Cerebellar nuclear complex (tissue), 1 donor: ENCODE measurements at places on chromosomes 1 and 21.

DNA sequence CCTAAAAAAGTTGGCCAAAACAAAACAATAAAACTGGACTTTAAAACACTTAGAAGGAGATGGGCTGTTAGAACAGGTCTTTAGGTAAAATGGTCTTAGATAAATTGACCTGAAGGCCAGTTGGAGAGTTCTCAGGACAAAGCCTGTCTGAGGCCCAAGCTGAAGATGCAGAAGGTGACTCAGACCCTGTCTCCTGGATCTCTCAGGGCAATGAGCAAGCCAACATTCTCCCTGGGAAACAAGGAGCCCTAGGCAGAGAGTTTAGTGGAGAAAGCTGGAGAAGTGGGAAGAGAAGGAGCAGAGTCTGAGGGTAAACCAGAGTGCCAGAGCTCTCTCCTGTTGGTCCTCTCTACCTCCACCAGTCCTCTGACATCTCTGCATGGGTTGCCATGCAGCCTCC, 70.1 kb downstream of the FCRL5 start:
- no peak for DNase-seq

GRCh38 chr21:45020629-45021427, 53.6 kb upstream of the ADARB1 start:
- DNase-seq, result no peak

GRCh38 chr1:12615865-12616708, 1.9 kb downstream of the DHRS3 start:
- DNase-seq, result no peak

DNA sequence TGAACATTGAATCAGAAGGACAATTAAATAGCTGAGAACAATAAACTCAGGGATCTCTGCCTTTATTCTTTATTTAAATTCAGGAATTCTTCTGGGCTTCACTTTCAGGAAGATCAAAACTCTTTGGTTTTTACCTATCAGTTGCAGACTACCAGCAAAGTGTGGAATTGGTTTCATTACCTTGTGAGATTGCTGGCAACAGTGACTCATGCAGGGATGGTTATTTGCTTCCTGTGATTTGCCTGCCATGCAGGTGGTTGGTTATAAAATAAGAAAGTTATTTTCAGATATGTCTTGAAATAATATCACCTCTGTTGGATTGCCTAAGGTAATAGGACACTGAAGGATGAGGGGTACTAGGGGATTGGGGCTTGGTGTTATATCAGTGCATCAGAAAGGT, 204.6 kb downstream of the PTBP2 start:
- DNase-seq, result no peak

- DNase-seq, result no peak
Observed at GRCh38 chr1:41009466-41009865, 12.1 kb downstream of the SLFNL1 start.

DNA sequence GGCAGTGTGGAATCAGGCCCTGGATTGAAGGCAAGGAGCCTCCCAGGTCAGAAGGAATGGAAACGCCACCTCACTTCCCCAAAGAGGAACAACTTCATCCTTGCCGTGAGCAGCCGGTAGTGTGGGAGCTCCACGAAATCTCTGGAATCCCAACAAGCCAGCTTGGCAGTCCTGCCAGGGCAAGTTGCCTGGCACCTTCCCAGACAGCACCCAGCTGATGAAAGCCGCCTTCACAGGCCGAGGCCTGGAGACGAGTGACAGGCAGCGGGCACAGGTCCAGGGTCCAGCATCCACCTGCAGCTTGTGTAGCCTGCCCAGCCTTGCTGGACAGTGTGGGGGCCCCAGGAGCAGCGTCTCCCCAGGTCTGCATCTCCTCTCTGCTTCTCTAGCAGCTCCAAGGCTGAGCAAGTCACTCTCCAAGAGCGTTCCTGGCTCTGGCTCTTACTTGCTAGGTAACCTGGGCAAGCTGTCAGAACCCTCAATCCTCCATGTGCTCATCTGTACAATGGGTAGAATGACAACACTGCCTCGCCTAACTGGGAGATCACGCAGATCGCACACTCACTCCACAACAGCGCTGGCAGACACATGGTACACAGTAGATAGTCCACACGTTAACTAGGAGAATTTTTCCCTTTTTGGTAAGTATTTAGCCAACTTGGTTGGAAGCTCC, 43.0 kb downstream of the ACOT7 start:
- peak; percentile 17 for DNase-seq

- DNase-seq, result no peak
Observed at GRCh38 chr1:113872219-113872935, 865 bp upstream of the PTPN22 start.

DNA sequence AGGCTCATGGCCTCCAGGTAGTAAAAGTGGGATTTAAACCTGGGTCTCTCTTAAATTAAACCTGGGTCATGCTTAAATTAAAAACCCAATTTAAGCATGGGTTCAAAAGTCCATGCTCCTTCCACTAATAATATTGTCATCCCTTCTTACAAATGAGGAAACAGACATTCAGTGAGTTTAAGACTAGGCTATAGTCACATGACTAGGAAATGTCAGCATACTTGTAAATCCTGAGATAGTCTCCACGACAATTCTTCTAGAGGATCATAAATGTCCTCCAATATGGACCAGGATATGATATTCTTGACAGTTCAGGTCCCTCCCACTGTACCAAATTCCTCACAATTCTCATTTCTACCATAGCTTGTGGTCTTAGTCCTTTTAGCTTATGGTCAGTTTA, 10.5 kb upstream of the IGFN1 start:
- DNase-seq, result no peak

DNA sequence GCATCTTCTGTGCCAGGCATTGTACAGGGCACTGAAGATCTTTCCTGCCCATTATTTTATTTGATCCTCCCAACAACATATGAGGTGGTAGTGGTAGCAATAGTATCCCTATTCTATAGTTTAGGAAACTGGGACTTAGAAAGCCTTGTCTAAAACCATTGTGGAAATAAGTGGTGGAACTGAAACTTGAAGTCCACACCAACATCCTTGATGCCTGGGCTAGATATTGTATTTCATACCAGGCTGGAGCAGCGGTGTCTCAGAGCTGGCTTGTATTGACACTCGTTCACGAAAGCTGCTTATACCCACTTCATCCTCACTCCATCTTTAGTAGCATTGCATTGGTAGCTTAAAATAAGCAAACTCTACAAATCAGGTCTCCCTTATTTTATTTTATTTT, 9.7 kb upstream of the CTSS start:
- no peak for DNase-seq

DNA sequence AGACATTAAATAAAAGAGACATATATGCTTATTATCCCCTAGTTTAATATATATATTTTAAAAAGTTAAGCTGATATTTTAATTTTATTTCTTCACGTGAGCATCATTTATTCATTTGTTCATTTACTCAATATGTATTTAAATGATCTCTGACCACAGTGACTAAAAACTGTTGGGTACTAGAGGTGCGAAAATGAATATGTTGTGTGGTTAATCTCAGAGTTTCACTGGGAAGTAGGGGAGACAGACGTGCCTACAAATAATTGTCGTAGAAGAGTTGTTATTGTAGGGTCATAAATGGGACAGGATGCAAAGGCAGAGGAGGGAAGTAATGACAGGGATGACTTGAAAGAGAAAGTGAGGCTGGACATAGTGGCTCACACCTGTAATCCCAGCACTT, 213.0 kb upstream of the CACYBP start:
- no peak for DNase-seq

- no peak for DNase-seq
Observed at GRCh38 chr21:38839328-38840286, 33.9 kb downstream of the ETS2 start.

DNA sequence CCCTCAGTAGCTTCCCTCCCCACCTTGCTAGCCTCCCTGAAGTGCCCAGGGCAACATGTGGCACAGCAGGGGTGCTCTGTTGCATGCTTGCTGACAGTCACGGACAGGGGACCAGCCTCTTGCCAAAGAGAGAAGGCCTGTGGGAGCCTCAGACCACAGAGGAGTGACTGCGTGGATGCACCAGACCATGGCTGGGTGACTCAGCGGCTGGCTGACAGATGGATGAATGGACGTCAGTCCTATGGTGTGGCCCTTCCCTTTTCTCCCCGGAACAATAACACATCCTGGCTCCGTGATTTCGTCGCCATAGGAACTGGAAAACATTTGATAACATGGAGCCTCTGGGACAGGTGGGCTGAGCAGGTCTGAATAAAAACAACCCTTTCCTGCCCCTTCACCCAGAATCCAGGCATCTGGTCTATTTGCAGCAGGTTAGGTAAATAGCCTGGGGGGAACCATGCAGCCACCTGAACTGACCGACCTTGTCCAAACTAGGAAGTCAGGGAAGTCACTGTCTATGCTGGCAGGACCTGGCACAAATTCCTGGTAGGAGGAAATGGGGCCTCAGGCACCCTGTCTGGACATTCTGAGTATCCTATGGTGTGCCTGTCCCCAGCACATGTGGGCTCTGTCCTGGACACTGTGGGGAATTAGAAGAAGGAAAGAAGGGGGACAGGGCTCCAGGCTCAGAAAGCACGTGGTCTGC, 53.3 kb downstream of the NENF start:
- no peak for DNase-seq

DNA sequence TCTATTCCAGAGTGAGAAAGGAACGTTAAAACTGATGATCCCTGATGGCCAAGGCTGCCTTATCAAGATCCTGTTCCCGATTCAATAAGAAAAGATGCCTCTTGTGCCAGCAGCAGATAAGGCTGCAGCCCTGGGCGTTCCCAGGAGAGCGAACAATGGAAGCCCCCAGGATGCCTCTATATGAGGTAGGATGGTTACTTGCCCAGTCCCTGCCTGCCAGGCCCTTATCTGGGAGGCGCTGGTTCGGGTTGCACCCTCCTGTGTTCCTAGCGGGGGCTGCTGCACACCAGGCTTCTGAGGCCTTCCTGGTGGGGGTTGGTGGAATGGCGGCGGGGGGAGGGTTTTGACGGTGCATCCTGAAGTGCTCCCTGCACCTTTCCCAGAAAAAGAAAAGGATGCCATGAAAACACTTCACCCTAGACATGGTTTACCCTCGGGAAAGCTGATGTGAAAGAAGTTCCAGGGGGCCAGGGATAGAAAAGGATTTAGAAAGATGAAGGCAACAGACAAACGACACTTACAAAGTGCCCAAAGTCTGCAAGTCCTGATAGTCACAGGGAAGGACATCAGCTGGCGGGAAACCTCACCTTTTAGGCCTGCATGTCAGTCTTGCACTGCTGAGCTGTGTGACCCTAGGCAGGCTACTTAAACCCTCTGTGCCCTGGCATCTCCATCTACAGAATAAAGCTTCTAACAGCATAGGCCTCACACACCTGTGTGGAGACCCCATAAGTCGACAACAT, 100.3 kb downstream of the KCNJ15 start:
- no peak for DNase-seq

GRCh38 chr1:73953586-73953985, 244.4 kb downstream of the LRRIQ3 start:
- DNase-seq, result peak; percentile 13

- no peak for DNase-seq
Observed at GRCh38 chr21:26405071-26405470, 168.0 kb downstream of the CYYR1 start.

- DNase-seq, result no peak
Observed at GRCh38 chr1:89894210-89895201, 73.7 kb downstream of the LRRC8D start.

DNA sequence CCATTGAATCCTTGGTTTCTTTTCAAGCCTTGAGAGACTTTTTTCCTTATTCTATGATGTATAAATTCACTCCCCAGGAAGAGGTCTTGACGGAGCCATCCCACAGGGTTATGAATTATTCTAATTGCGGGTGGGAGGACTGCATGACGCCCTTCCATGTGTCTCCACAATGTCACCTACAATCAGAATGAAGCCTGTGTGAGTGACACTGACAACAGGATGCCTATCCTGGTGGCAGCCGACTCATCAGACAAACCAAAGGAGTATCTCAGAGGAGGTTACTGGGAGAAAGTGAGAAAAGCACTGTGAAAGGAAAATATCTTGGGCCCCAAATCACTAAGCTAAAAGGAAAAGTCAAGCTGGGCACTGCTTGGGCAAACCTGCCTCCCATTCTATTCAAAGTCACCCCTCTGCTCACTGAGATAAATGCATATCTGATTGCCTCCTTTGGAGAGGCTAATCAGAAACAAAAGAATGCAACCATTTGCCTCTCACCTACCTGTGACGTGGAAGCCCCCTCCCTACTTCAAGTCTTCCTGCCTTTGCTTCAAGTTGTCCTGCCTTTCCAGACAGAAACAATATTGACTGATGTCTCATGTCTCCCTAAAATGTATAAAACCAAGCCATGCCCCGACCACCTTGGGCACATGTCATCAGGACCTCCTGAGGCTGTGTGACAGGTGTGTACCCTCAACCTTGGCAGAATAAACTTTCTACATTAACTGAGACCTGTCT, 98.4 kb downstream of the SMYD2 start:
- DNase-seq, result no peak

- DNase-seq, result no peak
Observed at GRCh38 chr1:187168297-187168696, 339.5 kb downstream of the PLA2G4A start.

GRCh38 chr1:80365359-80366021, 1359.0 kb upstream of the ADGRL4 start:
- DNase-seq, result no peak

DNA sequence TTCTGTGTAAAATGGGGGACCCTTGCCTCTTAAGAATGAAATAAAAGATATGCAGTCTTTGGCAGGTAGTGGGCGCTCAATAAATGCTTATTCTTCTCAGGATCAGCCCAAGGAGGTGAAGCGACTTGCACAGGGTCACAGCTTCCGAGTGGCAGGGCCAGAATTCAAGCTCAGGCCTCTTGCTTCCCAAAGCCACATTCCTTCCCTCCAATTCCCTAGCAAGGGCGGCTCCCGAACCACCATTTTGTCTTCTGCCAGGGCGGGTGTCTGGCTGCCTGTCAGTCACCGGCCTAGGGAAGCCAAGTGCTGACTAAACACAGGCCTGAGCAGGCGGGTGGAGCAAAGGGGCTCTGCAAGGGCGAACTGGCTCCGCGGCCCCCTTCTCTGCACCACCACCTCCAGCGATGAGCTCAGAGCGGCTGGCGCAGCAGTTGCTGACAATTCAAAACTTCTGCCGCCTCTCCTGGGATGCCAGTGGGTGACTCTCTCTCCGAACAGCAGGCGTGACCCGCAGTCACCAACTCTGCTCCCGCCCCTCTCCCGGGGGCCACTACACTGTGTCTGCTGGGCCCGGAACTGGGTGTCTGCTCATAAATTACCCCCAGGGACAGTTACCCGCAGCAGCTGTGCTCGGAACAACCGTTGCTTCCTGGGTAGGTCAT, 10.8 kb downstream of the GPR3 start:
- no peak for DNase-seq

GRCh38 chr1:182293119-182293589, 98.4 kb downstream of the GLUL start:
- DNase-seq, result no peak

DNA sequence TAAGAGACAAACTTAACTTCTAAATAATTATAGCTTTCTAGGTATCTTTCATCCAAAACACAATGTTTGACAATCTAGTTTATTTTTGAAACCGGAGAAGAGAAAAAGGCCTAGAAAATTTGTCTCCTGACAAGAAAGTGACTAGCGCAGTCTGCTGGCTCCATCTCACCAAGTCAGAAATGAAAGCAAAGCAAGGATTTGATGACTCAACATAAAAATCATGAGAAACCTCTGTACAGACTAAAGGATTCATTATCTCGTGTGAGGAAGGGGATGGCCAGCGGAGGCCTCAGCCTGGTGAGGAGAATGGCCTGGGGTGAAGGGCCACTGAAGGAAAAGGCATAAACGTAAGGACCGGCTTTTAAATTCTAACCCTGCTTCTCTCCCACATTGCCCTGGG, 20.0 kb upstream of the TSNAX start:
- no peak for DNase-seq

GRCh38 chr1:223413216-223413615, 20.0 kb downstream of the CCDC185 start:
- DNase-seq, result no peak
